Activated T-cell treated with anti-CD3 and anti-CD28 coated beads, Interleukin-2, amount 50 U/mL, for 72 hours (primary cell): ENCODE measurements at places on chromosomes 1 and 21.

GRCh38 chr1:174074757-174075156, 52.6 kb upstream of the RC3H1 start:
- H3K4me3 ChIP-seq, result no peak overlapping the region
- H3K27ac ChIP-seq, result no peak overlapping the region
- peaks cover 1% of the 10 kb centered on the region for H3K36me3 ChIP-seq
- H3K4me1 ChIP-seq, result no peaks in the 10 kb centered on the region
- DNase-seq, result no peak

GRCh38 chr1:92973203-92973897, 12.1 kb upstream of the DIPK1A start:
- H3K27me3 ChIP-seq, result no peaks in the 10 kb centered on the region
- H3K4me3 ChIP-seq, result peak overlapping the region; percentile 60
- H3K4me1 ChIP-seq, result peaks cover 80% of the 10 kb centered on the region
- peak overlapping the region; percentile 85 for H3K27ac ChIP-seq
- no peaks in the 10 kb centered on the region for H3K36me3 ChIP-seq

DNA sequence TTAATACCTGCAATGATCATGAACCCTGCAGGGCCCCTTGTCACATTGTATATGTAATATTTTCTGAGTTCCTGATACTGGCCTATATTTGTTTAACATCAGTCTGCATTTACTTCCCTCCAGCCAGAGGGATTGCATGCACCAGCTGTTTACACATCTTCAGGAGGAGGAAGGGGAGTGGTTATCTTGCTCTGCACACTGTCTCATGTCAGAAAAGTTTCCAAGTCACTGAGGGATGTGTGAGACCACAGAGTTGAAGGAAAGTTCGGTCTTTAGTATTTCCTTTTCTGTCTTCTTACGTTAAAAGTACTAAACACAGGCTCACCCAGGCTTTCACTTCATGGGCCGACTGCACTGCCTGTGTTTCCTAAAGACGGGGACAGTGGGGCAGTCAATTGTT, 574.1 kb downstream of the LMO4 start:
- no peaks in the 10 kb centered on the region for H3K4me1 ChIP-seq
- H3K4me3 ChIP-seq, result no peak overlapping the region
- no peak for DNase-seq
- no peaks in the 10 kb centered on the region for H3K36me3 ChIP-seq
- peaks cover 6% of the 10 kb centered on the region for H3K27me3 ChIP-seq
- H3K27ac ChIP-seq, result no peak overlapping the region

GRCh38 chr1:182428043-182428442, 21.9 kb upstream of the RGSL1 start:
- H3K27ac ChIP-seq, result no peak overlapping the region
- no peaks in the 10 kb centered on the region for H3K36me3 ChIP-seq
- no peak overlapping the region for H3K4me3 ChIP-seq
- DNase-seq, result no peak

GRCh38 chr1:226092965-226093364, 30.4 kb downstream of the H3-3A start:
- no peak overlapping the region for H3K27ac ChIP-seq
- no peak for DNase-seq
- H3K36me3 ChIP-seq, result no peaks in the 10 kb centered on the region

GRCh38 chr1:164953098-164953497, 394.1 kb downstream of the PBX1 start:
- peaks cover 4% of the 10 kb centered on the region for H3K36me3 ChIP-seq
- H3K27ac ChIP-seq, result no peak overlapping the region
- H3K4me1 ChIP-seq, result no peaks in the 10 kb centered on the region
- no peak overlapping the region for H3K4me3 ChIP-seq

- H3K4me3 ChIP-seq, result no peak overlapping the region
- H3K27ac ChIP-seq, result peak overlapping the region; percentile 34
- H3K27me3 ChIP-seq, result no peaks in the 10 kb centered on the region
- peaks cover 47% of the 10 kb centered on the region for H3K4me1 ChIP-seq
- peaks cover 24% of the 10 kb centered on the region for H3K36me3 ChIP-seq
These were observed 14.0 kb downstream of the DNALI1 start for GRCh38 chr1:37570528-37571334.

GRCh38 chr1:14949270-14949835, 204.2 kb upstream of the TMEM51 start:
- H3K27me3 ChIP-seq, result no peaks in the 10 kb centered on the region
- H3K4me3 ChIP-seq, result no peak overlapping the region
- no peaks in the 10 kb centered on the region for H3K4me1 ChIP-seq
- H3K36me3 ChIP-seq, result no peaks in the 10 kb centered on the region

- H3K36me3 ChIP-seq, result peaks cover 26% of the 10 kb centered on the region
- DNase-seq, result no peak
- H3K27me3 ChIP-seq, result no peaks in the 10 kb centered on the region
- no peak overlapping the region for H3K4me3 ChIP-seq
- no peaks in the 10 kb centered on the region for H3K4me1 ChIP-seq
These were observed 110.1 kb downstream of the ST3GAL3 start for GRCh38 chr1:43817304-43817939.

DNA sequence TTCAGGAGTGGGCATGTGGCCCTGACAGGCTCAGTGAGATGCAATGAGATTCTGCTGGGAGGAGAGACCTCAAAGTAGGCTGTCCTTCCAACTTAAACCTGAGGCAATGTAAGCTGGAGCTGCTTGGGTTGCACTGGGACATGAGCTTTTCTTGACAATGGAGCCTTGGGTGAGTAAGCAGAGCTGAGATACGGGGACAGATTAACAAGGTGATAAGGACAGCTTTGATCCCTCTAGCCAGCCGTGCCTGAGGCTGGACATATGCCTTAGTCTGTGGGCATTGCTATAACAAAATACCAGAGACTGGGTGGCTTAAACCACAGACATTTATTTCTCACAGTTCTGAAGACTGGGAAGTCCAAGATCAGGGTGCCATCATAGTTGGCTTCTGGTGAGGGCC, 18.3 kb upstream of the NGF start:
- no peaks in the 10 kb centered on the region for H3K36me3 ChIP-seq
- H3K27ac ChIP-seq, result no peak overlapping the region
- no peak overlapping the region for H3K4me3 ChIP-seq
- no peaks in the 10 kb centered on the region for H3K4me1 ChIP-seq

GRCh38 chr1:244801246-244801645, 34.2 kb upstream of the COX20 start:
- peaks cover 6% of the 10 kb centered on the region for H3K4me1 ChIP-seq
- peak; percentile 49 for DNase-seq
- H3K36me3 ChIP-seq, result no peaks in the 10 kb centered on the region
- no peak overlapping the region for H3K27ac ChIP-seq
- no peaks in the 10 kb centered on the region for H3K27me3 ChIP-seq

DNA sequence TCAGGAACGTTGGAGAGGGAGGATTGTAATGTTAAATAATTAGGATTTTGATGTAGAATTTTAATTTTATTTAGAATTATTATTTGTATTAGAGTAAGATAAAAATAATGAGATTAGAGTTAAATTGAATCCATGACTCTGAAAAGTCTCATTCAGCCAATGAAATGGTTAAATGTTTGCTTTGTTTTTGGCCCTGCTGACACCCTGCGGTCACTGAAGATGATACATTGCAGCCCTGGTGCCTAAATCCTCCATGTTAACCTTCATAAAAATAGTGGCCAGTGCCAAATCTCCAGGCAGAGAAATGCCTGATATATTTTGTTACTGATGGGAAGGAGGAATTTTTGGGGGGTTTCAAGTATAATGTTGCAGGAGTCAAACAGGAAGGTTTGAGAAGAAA, 27.3 kb upstream of the RLF start:
- H3K4me3 ChIP-seq, result no peak overlapping the region
- H3K36me3 ChIP-seq, result no peaks in the 10 kb centered on the region
- peaks cover 5% of the 10 kb centered on the region for H3K4me1 ChIP-seq
- DNase-seq, result no peak
- H3K27me3 ChIP-seq, result peaks cover 7% of the 10 kb centered on the region

- H3K27me3 ChIP-seq, result no peaks in the 10 kb centered on the region
- H3K36me3 ChIP-seq, result peaks cover 1% of the 10 kb centered on the region
- no peak overlapping the region for H3K4me3 ChIP-seq
- DNase-seq, result no peak
- no peaks in the 10 kb centered on the region for H3K4me1 ChIP-seq
These were observed 806.2 kb downstream of the PLA2G4A start for GRCh38 chr1:187634940-187635339.

GRCh38 chr1:156905651-156906050, 12.1 kb downstream of the PEAR1 start:
- no peaks in the 10 kb centered on the region for H3K4me1 ChIP-seq
- peaks cover 4% of the 10 kb centered on the region for H3K27me3 ChIP-seq
- no peak overlapping the region for H3K4me3 ChIP-seq
- no peak for DNase-seq

DNA sequence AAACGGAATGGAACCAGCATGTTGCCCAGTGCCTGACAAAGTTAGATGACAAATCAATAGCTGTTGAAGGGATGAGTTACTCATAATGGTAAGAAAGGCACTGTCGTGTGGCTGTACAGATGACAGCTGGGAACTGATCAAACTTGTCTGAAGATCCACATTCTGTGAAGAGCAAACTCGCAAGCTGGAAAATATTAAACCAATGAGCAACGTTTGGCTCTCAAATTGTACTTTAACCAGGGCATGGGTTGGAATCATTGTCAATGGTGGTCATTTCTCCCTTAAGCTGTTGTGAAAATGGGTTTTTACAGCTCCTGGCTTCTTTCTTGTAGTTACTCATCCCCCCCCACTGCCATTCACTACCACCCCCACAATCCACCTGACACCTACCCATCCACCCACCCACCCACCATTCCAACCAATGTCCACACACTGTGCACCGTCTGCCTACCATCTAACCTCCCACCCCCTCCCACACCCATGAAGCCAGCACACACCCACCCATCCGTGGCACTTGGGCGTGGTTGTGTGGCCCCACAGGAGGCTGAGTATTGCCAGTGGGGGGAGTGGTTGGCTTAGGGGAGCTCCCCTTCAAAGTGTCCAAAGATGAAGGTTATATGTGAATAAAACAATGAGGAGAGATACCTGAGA, 46.7 kb downstream of the CLDN14 start:
- no peaks in the 10 kb centered on the region for H3K36me3 ChIP-seq
- no peak for DNase-seq
- H3K4me1 ChIP-seq, result peaks cover 26% of the 10 kb centered on the region
- no peak overlapping the region for H3K27ac ChIP-seq
- peaks cover 41% of the 10 kb centered on the region for H3K27me3 ChIP-seq
- H3K4me3 ChIP-seq, result no peak overlapping the region

DNA sequence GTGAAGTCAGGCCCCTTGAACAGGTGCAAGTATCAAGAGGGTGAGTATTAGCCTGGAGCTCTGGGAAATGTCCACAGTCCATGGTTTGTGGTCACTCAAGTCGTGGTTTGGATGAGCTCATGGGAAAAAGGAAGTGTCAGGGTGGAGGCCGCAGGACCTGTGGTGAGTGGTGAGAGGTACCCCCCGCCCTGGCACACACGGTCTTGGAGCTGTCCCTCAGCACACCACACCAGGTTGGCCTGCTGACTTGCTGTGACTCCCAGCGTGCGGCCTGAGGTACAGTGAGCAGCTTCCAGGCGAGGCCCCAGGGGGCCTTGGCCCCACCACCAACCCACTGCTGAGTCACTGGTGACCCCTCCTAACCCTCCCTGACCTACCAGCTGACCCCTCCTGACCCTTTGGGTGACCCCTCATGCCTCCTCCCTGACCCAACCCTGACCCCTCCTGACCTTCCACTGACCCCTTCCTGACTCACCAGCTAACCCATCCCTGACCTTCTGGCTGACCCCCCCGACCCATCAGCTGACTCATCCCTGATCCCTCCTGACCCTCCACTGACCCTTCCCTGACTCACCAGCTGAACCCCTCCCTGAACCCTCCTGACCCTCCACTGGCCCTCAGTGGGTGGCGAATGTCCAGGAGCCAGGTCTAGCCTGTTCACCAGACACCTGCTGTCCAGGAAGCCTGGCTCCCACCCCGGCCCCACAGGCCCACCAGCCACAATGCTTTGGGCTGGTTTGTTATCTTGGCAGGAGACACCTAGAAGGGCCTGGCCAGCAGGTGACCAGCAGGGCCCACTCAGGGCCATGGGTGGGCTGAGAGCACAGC, 34.8 kb upstream of the RNF187 start:
- no peak for DNase-seq
- no peak overlapping the region for H3K27ac ChIP-seq
- peaks cover 43% of the 10 kb centered on the region for H3K4me1 ChIP-seq
- H3K4me3 ChIP-seq, result no peak overlapping the region
